RKO (cell line): ENCODE measurements at places on chromosomes 7 and 10.

DNA sequence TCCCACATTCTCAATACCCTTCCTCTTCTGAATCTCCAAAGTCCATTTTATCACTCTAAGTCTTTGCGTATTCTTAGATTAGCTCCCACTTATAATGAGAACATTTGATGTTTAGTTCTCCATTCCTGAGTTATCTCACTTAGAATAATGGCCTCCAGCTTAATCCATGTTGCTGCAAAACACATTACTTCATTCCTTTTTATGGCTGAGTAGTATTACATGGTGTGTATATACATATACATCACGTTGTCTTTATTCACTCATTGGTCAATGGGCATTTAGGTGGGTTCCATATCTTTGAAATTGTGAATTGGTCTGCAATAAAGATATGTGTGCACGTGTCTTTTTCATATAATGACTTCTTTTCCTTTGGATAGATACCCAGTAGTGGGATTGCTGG, 32.3 kb downstream of the GPR22 start:
- no peak for DNase-seq

DNA sequence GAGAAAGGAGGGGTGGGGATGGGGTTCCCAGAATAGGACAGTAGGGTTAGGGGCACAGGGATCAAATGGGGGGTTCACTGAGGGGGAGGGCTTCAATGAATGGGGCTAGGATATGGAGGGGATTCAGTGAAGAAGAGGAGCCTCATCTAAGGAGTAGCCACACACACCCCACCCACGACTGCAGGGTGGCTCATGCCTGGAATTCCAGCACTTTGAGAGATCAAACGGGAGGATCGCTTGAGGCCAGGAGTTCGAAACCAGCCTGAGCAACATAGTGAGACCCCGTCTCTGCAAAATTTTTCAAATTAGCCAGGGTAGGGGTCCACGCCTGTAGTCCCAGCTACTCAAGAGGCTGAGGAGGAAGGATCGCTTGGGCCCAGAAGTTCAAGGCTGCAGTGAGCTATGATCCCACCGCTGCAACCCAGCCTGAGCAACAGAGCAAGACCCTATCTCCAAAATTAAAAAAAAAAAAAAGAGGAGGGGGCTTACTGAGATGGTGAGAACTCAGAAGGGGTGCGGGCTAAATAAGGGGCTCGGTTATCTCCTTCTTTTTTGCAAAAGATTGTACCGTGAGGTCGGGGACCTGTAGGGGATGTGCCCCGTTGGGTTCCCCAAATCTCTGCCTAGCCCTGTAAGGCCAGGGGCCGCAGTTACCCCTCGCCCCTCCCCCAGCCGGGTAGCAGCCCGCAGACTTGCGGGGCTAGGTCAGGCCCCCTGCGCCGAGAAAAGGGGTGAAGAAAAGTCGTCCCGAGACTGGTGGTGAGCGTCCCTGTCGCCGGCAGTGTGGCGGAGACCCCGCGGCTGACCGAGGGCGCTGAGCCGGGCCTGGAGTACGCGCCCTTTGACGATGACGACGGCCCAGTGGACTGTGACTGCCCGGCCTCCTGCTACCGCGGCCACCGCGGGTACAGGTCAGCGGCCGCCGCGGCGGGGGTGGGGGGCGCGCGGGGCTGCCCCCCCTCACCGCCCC, 43.1 kb upstream of the HSPB1 start:
- DNase-seq, result no peak

- DNase-seq, result no peak
Observed at GRCh38 chr7:17411922-17412321, 113.5 kb downstream of the AHR start.

GRCh38 chr7:43465581-43466554, 117.0 kb upstream of the STK17A start:
- peak; percentile 49 for DNase-seq

DNA sequence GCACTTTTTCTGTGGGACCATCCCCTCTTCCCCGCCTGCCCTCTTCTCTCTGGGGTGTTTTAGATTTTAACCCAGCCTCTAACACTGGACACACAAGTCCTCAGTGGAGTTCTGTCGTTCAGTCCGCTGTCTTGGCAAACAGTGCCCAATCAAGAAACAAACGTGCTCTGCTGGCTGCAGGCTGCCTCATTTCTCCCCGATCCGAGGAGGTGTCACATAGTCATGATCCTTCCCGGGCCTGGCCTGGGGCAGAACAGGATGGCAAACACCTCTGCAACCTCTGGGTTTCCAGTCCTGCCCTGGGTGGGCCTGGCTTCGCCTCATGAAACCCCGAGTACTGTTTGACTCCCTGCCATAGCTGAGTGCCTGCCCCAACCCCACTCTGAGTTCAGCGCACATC, 110.9 kb upstream of the INSYN2A start:
- DNase-seq, result no peak

GRCh38 chr7:32670110-32671025, 175.1 kb downstream of the AVL9 start:
- peak; percentile 51 for DNase-seq

DNA sequence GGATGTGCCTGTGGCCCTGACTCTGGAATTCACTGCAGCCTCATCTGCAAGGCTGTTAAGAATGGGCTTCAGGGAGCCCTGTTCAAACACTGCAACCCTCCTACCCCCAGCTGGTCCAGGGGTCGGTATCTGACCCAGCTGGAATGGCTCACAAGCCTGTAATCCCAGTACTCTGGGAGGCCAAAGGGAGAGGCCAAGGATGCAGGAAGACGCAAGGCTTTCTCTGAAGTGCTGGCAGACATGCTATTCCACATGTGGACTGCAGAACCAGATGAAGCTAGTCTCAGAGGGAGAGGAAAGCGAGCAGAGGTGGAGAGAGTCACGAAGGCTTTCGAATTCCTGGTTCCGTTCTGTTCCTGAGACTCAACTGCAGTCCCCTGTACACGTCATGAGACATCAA, 45.0 kb downstream of the ESYT2 start:
- DNase-seq, result no peak

GRCh38 chr7:83778073-83778443, 129.1 kb upstream of the SEMA3E start:
- no peak for DNase-seq

GRCh38 chr7:33674804-33675411, 230.4 kb upstream of the BMPER start:
- no peak for DNase-seq

- no peak for DNase-seq
Observed at GRCh38 chr7:141287936-141288335, 214.1 kb downstream of the TMEM178B start.

GRCh38 chr10:61465901-61466632, 12.9 kb upstream of the TMEM26 start:
- DNase-seq, result no peak

- DNase-seq, result no peak
Observed at GRCh38 chr7:92806496-92806895, 29.9 kb downstream of the CDK6 start.

DNA sequence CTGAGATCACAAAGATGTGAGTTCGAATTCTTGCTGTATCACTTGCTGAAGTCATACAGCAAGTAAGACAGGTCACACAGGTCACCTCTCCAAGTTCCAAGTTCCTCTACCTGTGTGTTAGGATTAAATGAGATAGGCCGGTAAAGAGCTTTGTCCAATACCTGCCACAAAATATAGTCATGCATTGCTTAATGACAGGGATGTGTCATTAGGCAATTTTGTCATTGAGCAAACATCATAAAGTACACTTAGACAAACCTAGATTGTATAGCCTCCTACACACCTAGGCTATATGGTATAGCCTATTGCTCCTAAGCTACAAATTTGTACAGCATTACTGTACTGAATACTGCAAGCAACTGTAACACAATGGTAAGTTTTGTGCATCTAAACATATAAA, 469.4 kb downstream of the KCNMA1 start:
- no peak for DNase-seq

- DNase-seq, result no peak
Observed at GRCh38 chr7:153408360-153409335, 643.5 kb upstream of the DPP6 start.
